ENCODE measurements at places on chromosomes 11 and 22.

DNA sequence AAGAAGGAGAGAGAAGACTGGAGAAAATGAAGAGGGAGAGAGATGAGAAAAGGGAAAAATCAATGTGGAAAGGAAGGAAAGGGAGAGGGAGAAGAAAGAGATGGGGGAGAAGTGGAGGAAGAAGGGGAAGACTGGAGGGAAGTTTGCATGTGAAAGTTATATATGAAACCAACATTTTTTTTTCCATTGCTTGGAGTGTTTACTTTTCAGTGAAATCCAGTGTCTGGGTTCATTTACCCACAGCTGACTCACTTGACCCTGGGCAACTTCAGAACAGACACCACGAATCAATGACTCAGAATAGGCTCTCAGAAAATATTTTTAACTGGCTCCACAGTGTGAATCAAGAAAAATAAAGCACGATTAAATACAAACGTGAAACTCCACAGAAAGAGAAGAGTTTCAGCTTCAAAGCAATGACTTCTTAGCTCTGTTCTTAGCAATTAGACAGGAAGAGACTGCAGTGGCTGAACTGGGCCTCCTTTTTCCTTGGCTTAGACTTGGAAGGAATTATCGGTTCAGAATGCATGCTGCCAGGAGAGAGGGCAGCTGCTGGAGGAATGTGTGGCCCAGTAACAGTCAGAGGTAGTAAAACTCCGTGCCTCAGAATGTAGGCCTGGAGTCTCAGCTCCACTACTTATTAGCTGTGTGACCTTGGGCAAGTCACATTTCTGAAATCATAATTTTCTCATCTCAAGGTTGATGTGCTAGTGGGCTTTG lies 237.5 kb downstream of the MIAT start:
- no peak for DNase-seq

DNA sequence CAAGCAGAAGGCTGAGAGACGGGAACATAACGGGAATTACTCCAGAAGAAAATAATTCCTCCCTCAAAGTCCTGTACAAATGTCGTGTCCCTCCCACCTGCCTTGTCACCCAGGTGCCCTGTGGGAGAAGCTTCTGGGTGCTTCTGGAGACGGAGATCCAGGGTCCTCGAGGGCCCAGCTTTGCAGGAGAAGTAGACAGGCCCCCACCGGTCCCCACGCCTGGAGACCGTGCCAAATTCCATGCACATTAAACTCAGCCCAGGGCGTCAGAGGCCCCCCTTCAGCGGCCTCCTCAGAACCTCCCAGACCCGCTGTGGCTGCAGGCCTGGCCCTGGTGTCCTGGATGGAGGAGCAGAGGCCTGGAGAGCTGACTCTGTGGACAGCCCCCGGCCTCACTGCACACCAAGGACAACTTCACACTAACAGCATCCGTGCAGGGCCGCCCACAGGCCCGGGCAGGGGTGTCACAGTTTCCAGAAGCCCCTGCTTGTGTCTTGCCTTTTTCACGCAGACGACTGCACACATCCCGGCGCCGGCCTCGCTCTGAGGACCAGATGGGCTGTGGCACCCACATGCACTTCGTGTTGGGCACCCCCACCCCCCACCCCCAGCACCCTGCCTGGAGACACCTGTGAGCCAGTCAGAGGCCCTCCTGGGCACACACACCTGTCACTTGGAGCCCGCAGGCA lies 734.3 kb downstream of the BRD1 start:
- no peak for DNase-seq

GRCh38 chr11:116981266-116981885 lies 116.9 kb downstream of the SIK3 start:
- DNase-seq: no peak

GRCh38 chr22:27782088-27782487 lies 19.5 kb downstream of the MN1 start:
- no peak for DNase-seq

DNA sequence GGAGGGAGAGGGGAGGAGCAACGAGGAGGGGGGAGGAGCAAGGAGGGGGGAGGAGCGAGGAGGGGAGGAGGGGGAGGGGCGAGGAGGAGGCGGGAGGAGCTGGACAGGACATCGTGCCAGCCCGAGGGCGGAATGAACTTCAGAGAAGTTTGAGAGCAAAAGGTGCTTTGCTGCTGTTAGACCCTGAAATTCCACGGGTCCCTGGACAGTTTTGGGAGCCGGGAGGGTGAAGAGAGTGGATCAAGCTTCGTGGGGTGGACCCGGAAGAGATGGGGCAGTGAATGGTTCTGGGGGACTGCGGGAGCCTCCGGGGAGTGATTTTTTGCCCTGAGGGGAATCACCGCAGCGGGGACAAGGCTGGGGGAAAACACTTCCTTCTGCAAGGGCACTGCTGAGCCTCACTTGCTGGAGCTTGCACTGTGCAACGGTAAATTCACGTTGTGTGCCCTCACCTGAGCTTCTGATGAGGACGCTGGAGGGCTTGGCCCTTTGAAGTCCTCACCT lies 10.7 kb upstream of the NLRP6 start:
- DNase-seq: no peak

GRCh38 chr11:44782478-44782877 lies 55.7 kb downstream of the TSPAN18 start:
- no peak for DNase-seq

- no peak for DNase-seq
Observed at GRCh38 chr11:75548595-75549272, 13.3 kb upstream of the SERPINH1 start.

DNA sequence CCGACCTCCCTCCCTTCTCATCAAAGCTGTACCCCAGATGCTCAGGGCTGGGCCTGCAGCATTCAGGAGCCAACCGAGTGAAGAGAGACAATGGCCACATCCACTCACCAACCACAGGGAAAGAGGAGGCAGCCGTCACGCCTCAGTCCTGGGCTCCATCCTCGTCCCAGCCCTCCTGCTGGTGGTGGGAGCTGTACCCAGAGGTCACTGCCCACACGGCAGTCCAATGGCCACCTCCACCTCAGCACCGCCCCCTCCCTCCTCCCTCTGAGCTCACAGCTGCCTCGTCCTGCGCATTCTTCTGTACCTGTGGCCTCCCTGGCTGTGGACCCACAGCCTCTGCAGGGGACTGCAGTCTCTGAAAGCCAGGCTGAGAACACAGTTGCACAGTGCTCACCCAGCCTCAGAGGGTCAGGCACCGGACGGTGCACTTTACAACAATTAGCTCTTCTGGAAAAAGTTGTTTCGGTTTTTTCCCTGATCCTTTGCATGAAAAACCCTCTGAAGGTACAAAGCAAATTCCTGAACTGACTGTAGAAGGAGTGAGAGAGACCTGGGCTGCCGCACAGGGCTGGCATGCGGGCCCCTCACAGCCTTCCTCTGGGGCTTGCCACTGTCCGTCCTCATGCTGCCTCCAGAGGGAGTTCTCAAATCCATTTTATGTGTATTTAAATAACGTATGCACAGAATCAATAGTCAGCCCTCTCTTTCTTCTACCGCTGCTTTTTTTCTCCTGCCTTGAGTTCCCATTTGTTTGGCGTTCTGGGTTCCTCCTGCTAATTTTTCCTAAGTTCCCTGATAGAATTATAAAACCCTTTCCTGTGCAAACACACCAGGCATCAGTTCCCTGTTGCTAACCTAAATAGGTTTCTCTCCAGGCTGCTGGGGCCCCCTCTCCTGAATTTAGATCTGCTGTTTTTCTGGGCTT lies 52.7 kb downstream of the PHF21B start:
- no peak for DNase-seq

GRCh38 chr22:39514373-39514973 lies 5.9 kb upstream of the ATF4 start:
- no peak for DNase-seq

DNA sequence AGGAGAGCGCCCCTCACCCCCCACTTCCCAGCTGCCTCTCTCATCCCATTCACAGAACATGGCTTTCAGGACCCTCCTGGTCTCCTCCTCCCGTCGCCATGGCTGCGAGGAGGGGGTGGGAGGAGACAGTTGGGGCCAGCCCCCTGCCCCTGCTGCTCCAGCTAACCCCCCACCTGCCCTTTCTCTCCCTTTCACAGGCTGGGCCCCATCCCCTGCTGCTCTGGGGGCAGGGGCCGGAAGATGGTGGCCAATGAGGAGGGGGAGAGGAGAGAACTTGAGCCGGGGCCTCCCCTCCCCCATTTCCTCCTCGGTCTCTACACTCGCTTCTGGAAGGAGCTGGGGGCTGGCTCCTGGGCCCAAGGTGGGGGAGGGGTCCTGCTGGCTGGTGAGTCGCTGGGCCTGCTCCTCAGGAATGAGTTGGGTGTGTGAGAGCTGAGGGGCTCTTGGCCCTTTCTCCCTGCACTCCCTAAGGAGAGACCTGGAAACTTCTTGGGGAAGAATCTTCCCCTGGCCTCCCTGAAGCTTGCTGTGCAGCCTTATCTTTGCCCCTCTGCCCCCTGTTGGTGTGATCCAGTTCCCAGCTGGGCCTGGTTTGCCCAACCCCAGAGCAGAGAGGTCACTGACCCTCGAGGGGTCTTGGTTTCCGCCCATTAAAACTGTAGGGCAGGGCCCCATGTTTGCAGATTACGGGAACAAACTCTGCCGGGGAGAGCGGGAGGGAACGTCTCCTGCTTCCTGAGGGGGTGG lies 10.2 kb downstream of the YPEL4 start:
- no peak for DNase-seq

- DNase-seq: no peak
Observed at GRCh38 chr22:38628444-38628843, 27.7 kb downstream of the FAM227A start.

DNA sequence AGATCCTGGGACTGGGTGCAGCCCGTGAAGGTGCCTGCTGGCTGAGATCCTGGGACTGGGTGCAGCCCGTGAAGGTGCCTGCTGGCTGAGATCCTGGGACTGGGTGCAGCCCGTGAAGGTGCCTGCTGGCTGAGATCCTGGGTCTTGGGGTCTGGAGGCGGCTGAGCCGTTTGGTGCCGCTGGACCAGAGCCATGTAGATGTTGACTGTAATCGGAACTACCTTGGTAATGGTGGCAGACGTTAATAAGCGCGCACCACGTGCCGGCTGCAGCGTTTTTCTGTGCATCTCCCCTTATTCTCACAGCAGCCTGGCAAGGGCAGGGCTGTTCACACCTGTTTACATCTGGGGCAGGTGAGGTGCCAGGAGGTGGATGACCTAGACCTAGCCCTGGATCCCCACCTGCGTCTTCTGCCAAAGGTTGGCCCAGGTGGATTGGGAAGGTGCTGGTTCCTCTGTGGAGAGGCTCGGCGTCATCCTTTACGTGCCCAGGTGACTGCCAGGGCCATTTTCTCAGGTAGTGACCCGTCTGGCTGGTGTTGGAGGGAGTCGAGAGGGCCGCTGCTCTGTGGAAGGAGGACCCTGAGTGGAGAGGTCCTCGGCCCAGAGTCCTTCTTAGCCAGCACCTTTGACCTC lies 382.5 kb downstream of the TBC1D22A start:
- DNase-seq: no peak

DNA sequence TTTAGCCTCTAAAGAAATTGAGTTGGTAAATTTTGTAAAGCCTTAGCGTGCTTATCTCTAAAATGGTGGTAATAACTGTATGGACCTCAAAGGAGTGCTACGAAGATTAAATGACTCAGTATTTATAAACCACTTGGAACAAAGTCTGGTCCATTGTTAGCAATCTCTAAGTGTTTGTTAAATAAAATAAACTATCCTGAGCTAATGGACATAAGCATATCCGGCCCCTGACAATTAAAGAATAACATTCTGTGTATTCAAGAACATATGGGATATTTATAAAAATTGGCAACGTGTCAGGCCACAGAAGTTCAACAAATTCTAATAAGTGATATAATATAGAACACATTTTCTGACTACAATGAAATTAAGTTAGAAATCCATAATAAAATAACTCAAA lies 71.0 kb downstream of the MYEOV start:
- DNase-seq: no peak

DNA sequence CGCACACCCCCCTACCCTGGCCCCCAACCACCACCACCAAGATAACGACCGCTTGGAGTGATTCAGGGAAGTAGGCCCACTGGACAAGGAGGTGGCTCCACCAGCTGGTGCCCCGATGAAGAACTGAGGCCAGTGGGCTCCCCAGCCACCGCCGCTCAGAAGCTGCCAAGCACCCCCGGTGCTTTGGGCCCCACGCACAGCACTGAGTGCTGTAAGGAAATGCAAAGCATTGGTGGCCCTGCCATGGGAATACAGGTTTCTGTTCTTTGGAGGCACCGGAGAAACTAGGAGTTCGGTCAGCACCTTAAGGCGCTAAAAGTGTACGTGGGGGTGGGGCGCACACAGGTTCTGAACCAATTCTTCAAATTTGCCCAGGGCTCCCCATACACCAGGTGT lies 664 bp upstream of the PRSS23 start:
- DNase-seq: no peak

DNA sequence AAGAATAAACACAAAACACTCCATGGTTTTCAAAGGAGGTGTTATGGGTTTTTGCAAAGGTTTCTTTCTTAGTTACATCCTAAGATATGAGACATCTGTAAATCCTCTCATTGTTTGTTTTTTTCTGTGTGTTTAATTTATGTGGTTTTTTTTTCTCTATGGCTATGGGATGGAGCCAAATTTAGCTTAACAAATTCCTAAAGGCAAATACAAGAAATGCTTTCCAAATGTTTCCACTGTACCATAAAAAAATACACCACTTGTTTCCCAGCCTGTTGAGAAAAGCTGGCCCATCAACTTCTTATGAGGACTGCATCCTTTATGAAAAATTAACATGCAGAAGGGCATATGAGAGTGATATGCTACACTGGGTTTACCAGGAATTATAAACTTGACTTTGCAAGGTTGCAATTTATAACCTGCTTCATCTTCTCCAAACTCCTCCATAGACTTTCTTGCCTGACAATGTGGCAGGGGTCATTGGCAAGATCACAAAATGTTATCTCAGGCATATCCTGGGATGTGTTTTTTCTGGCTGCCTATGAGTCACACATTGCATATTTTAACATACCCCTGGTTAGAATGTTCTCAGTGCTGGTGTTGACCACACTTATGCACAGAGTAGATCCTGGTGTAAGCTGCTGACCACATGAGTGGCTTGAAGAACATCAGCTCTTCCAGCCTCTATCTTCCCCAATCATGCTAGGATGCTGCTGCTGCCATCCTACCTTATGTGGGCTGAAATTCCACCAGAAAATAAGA lies 137.6 kb upstream of the TTC12 start:
- no peak for DNase-seq

DNA sequence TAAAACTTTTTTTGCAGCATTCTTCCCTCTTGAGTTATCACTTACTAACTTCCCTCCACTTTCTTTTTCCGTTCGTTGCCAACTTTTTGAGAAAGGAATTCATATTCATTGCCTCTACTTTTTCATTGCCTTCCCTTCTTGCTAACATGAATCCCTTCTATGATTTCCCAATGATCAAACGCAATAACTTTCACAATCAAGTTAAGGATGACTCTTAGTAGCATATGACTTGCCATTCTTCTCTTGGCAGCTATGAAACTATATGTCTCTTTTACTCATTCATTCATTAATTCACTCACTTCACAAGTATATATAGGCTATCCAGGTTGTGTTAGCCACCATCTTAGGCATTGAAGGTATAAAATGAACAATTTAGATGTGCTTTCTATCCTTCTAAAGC lies 16.6 kb upstream of the ARHGAP20 start:
- no peak for DNase-seq

DNA sequence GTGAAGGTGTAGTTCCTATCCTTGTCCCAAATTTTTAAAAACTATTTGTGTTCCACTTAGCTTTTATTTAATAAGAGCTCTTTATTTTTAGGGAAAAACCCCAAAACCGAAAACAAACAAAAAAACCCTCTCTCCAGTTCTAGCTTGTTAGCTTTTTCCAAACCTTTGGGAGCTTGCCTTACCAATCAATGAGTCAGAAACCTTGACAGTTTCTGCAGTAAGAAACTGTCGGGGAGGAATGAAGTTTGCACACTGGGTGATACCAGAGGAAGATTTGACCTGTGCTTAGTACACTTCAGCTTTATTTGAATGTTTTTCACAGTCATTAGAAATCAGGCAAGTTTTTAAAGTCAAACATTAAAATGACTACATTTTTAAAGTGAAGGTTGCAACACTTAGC lies 105.0 kb downstream of the FAT3 start:
- no peak for DNase-seq

All from GM19239 (cell line).